Muscle of arm (tissue), 14 donors: ENCODE measurements at places on chromosomes 2 and 18. TPM values are rescaled to one million over a fixed set of nuclear protein-coding genes. Genes with fewer than 3 reads are reported as not detected.

CABLES1 gene
- 5.1 TPM for polyA plus RNA-seq

PDCL3 gene
- 40.5 TPM for polyA plus RNA-seq

SLC25A12 gene
- polyA plus RNA-seq: 21.9 TPM

ANKRD62 gene
- polyA plus RNA-seq: 0.06 TPM

DCAF17 gene
- 11.5 TPM for polyA plus RNA-seq

INPP5D gene
- polyA plus RNA-seq: 22.6 TPM

NDUFS1 gene
- not detected for polyA plus RNA-seq

NT5C1B gene
- polyA plus RNA-seq: not detected

DYNAP gene
- not detected for polyA plus RNA-seq

DPP4 gene
- 11.7 TPM for polyA plus RNA-seq

C2orf80 gene
- not detected for polyA plus RNA-seq

SERPINB11 gene
- polyA plus RNA-seq: not detected

GPR155 gene
- polyA plus RNA-seq: 4.0 TPM

TUBA4A gene
- 75.2 TPM for polyA plus RNA-seq

ZCCHC2 gene
- polyA plus RNA-seq: 8.1 TPM

SPATS2L gene
- polyA plus RNA-seq: 233 TPM

CD226 gene
- polyA plus RNA-seq: 0.53 TPM

GPR39 gene
- 0.43 TPM for polyA plus RNA-seq

IGFBP2 gene
- 346 TPM for polyA plus RNA-seq

TMEM169 gene
- polyA plus RNA-seq: 4.6 TPM

LCT gene
- polyA plus RNA-seq: not detected

TEX44 gene
- polyA plus RNA-seq: not detected

MFSD2B gene
- not detected for polyA plus RNA-seq

MROH2A gene
- not detected for polyA plus RNA-seq

SERPINB3 gene
- polyA plus RNA-seq: not detected

DHX57 gene
- polyA plus RNA-seq: 22.9 TPM

GNAL gene
- polyA plus RNA-seq: 2.1 TPM

PSMA8 gene
- polyA plus RNA-seq: 0.12 TPM

ANKRD30BL gene
- polyA plus RNA-seq: not detected

TEKT4 gene
- polyA plus RNA-seq: not detected

GAREM2 gene
- polyA plus RNA-seq: not detected
